ENCODE measurements at places on chromosomes 12 and 14.

- no peak for DNase-seq
These were observed 52.6 kb downstream of the RBMS2 start for GRCh38 chr12:56574210-56574609.

DNA sequence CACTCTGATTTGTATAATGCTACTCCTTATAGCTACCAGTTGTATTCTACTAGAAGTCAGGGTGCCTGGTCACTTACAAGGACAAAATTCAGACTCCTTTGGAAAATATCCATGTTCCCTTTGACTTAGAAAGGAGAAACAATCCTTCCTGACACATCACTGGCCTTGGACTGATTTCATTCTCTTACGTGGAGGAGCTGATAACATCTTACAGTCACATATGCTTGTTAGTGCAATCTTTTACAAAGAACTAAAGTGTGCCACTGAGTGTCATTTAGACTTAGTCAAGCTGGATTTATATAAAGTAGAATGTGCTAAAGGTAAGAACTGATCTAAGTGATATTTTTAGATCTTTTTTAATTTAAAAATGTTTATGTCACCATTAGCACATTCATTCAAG lies 131.0 kb upstream of the TMTC2 start:
- DNase-seq: no peak

GRCh38 chr14:90604356-90604755 lies 207.5 kb downstream of the CALM1 start:
- no peak for DNase-seq

DNA sequence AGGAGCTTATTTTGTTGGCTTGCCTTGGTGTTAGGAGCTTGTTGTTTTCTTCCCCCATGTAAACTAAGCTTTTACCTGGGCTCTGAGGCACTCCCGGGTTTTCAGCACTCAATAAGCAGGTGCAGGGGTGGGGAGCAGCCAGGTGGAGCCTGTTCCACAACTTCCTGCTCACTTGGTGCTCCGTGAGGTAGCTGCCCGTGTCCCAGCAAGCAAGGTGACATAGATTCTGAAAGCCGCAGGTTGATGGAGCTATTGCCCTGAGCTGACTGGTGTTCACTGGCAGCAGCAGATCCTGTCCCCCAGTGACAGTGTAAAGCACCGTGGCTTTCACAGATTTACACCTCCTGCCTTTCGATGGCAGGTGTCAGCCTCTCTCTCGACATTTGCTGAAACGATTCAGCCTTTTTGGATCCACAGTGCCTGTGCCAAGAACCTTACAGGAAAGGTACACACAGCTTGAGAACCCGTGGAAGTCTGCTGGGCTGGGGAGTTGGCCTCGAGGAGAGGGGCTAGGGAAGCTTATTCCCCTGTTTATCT lies 295.7 kb upstream of the FKBP4 start:
- no peak for DNase-seq

DNA sequence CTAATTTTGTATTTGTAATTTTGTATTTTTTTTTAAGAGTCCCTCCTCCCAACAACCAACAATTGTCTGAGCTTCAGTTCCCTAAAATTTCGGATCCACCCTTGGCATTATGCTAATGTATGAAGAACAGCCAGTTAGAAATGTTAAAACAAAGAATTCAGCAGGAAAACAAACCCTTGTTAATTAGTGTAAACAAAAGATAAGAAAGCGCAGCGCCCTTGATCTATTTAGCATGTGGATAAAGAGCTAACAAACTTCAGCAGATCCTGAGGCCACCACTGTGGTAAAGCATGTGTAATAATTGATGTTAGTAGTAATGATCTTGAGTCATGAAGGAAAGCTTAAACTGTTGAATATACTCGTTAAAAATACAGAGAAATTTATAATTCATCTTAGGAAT lies 199.8 kb downstream of the TMX1 start:
- DNase-seq: no peak

- DNase-seq: no peak
These were observed 117.2 kb upstream of the SSTR1 start for GRCh38 chr14:38090506-38090905.

GRCh38 chr14:28120391-28120790 lies 646.2 kb upstream of the FOXG1 start:
- DNase-seq: no peak

GRCh38 chr12:93419388-93420034 lies 22.2 kb downstream of the UBE2N start:
- DNase-seq: no peak

- no peak for DNase-seq
These were observed 883.7 kb downstream of the GALC start for GRCh38 chr14:87109271-87109670.

DNA sequence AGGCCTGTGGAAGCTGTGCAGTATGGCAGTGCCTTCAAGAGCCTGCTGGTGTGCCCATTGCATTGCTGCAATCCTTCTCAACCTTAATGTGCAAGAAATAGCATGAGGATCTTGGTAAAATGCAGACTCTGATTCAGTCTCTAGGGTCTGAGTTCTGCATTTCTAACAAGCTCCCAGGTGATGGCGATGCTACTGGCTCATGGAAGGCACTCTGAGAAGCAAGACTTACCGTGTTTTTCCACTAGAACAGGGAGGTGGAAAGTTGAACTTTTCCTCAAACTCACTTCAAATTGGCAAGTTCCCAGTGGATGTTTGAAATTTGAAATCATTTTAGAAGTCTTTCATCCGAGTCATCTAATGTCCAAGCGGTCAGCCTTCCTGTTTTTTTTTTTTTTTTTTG lies 55.5 kb downstream of the MYRFL start:
- no peak for DNase-seq

DNA sequence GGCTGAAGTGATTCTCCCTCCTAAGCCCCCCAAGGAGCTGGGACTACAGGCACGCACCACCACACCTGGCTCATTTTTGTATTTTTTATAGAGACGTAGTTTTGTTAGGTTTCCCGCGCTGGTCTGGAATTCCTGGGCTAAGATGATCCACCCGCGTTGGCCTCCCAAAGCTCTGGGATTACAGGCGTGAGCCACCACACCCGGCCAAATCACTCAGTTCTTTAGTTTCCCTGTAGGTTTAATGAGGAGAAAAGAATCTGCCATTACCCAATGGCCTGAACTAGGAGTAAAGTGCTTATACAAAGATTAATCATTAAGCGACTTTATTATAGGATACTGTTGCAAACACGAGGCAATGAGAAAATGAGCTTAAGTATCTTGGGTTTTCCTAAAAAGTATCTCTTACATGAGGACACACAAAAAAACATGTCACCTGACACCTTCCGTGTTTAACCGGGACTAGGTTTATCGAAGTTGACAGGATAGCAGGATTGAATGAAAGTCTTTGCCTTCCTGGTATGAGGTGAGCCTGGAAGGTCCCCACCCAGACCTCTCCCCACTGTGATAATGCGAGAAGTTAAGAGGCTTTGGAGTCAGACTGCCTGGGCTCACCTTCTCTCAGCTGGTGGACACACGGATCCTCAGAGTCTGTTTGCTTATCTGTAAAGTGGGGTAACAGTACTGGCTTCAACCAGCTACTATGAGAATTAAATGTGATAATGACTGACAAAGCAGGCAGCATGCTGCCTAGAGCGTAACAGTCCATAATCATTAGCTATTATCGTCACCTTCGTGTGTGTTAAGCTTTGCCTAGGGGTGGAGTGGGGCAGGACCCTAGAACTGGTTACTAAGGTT lies 133.5 kb upstream of the KRAS start:
- no peak for DNase-seq

- DNase-seq: no peak
These were observed 153.1 kb downstream of the BCAT1 start for GRCh38 chr12:24795699-24796347.

DNA sequence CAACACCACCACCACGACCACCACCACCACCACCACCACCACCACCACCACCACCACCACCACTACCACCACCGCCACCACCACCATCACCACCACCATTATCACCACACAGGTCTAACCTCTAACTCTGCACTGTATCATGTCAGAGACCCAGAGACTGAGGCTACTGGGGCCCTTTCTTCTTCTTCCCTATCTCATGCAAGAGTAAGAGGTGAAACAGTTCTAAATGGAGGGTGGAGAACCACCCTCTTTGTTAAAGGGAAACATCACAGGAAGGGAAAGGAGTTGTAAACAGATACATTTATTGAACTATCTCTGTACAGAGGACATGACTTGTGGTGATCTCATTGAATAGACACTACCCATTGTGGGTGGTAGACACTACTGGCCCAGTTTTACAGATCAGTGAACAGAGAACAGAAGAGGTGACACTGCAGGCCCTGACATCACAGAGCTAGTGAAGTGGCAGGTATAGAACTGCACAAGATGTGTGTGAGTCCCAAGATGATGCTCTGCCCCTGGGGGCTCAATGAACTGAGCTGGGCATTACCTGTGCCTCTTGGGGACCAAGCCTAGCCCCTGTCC lies 91.6 kb downstream of the FOXN3 start:
- no peak for DNase-seq

GRCh38 chr12:7197841-7198240 lies 8.4 kb downstream of the PEX5 start:
- no peak for DNase-seq

DNA sequence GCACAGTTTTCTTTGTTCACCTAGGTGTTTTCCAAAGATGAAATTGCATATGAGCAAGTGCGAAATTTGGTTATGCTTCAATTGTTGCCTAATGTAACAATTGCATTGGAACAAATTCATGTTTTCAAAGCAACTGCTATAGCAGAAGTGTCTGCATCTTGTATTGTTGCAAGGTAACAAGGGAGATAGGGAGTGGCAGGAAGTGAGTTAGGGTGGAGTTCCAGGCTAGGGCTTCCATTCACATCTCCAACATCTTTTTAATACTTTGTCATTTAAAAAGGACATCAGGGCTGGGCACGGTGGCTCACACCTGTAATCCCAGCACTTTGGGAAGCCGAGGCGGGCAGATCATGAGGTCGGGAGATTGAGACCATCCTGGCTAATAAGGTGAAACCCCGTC lies 312.3 kb upstream of the E2F7 start:
- DNase-seq: no peak

DNA sequence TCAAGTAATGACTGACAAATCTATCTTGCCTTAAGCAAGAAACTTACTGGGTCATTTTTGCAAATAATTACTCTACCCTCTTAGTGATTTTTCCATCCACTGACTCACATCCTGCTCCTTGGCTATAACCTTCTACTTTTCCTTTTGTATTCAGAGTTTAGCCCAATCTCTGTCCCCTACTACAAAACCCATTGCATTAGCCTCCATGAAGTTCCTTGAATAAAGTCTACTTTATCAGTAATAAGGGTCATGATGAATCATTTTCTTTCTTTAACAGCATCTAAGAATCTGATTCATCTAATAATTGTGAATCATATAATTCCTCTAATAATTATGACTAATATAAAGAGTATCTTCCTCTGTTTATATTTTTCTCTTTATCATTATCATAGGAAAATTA lies 132.6 kb downstream of the NTS start:
- DNase-seq: no peak

- DNase-seq: no peak
These were observed 901.6 kb downstream of the BCL11B start for GRCh38 chr14:98370352-98370751.

GRCh38 chr14:51548187-51548586 lies 103.5 kb upstream of the FRMD6 start:
- no peak for DNase-seq

DNA sequence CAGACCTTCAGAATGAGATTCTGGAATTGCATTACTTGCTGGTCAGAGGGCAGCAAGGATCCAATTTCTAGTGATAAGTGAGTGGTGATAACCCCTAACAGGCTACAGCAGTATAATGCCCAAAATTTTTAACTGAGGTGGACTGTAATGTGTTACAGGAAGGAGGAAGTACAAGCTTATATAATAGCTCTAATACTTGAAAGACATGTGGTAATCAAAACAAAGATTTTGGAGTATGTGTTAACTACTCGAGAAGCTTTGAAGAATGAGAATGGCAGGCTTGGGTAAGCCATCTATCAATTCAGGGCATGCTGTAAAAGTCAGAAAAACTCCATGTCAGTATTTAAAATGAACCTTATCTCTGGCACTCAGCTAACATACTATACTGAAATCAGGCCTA lies 70.5 kb downstream of the ANKS1B start:
- no peak for DNase-seq

DNA sequence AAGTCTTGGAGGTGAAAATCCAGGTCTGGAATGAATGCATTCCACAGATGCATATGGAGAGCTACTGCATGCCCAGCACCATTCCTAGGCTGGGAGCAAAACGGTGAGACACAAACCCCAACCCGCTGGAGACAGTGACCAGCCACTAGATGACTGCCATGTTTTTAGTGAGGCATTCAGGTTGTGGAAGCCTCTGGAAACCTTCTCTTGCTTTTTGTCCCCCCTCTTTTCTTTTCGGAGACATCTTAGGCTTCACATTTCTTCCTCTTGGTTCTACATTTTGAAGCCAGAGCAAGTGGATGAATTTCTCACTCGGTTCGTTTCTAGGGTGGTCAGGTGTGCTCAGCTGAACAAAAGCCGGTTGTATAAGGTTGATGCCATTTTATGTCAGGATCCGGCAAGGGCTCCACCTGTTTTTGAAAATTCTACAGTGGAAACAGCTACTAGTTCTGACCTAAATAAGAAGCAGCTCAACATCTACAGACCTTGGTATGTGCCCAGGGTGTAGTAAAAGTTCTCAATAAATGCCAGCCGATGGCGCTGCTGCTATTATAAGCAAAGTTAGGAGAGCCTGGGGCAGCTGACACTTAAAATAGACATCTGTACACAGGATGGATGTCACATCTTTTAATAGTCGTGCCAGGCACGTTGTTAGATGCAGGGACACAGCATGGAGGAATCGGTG lies 1.8 kb upstream of the ZNF839 start:
- DNase-seq: peak; percentile 66

DNA sequence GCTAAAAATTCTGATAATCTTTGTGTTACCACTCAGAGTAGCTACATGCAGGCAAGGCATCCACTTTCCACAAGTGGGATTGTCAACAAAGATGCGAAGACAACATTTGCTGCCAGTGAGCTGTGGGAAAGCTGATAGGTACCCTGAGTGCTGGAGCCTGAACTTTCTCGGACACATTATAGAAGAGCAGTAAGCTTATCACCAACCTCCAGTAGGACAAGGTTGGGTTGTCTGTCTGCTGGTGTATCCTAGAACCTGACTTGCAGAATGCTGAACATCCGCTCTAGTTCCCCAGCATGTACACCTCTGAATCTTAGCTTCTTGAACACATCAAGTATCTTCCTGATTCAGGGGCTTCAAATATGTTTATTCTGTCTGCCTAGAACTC lies 103.8 kb upstream of the PPM1H start:
- DNase-seq: no peak

DNA sequence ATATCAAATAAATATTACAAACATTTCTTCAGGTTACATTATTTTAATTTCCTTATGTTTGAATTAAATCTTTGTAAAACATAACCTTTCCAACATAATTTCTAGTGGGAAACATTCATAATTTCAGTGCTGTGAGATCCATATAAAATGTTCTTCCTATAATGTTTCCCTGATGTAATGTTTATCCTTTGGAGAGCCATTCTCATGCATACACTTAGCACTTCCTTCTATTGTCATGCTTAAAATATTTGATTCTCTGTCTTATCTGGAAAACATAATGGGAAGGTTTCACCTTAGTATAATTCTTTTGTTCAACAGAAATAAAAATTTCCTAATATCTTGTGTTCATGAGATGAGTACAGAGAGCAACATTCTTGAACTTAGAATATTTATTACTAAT lies 472.5 kb downstream of the ADAMTS20 start:
- no peak for DNase-seq

- peak; percentile 81 for DNase-seq
These were observed 21.6 kb downstream of the NCOR2 start for GRCh38 chr12:124545508-124546418.
